ENCODE measurements at places on chromosomes 3 and 15. TPM values are rescaled to one million over a fixed set of nuclear protein-coding genes. Genes with fewer than 3 reads are reported as not detected.

- no peak for DNase-seq
Measured at GRCh38 chr3:29215948-29216347, 64.9 kb upstream of the RBMS3 start.

DNA sequence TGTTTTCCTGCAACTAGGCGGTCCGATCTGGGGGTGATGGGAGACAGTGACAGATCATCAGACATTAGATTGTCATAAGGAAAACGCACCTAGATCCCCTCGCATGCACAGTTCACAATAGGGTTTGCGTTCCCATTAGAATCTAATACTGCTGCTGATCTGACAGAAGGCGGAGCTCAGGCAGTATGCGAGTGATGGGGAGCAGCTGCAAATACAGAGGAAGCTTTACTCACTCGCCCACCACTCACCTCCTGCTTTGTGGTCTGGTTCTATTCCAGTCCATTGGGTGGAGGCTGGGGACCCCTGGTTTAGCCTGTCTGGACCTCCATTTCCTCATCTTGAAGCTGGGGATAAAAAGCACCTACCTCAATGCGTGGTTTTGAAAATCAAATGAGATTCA, 437.5 kb upstream of the PROK2 start:
- DNase-seq: no peak

DNA sequence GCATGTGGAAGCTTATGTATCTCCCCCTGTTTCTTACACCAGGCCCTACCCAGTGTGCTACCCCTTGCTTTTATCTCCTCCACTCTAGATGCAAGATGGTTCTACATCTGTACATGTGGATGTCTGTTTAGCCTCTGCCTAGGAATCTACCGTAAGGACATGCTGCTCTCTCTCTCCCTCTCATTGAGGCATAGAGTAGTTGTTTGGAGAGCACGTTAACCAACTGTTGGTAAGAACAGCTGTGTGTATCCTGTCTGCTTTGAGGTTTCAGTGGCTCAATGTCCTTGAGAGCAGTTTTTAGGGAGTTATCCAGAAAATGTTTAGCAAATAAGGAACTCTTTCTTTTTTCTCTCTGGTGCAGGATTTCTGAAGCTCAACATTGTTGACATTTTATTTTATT, 152.8 kb downstream of the DNAJB8 start:
- DNase-seq: no peak

DNA sequence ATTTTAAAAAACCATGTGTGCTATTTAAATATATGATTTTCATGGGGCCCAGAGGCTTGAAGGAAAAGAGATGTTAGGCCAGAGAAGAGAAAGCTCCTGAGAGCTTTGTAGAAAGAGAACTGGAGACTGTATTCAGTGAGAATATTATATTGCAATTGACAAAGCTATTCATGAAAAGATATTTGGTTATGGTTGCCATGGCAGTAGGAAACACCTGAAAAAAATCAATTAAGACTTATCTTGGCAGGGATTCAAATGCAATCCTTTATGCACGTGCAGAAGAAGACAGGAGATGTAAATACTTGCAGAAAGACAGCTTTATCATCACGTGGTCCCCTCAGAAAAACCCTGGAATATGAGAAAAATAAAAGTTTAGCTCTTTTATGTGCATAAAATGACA, 636.0 kb upstream of the TBL1XR1 start:
- no peak for DNase-seq

- DNase-seq: no peak
Measured at GRCh38 chr3:32725721-32726120, 40.7 kb downstream of the CNOT10 start.

GRCh38 chr3:29144361-29144760, 136.5 kb upstream of the RBMS3 start:
- DNase-seq: no peak

- DNase-seq: peak; percentile 12
Measured at GRCh38 chr15:42157381-42157780, 945 bp upstream of the PLA2G4F start.

DNA sequence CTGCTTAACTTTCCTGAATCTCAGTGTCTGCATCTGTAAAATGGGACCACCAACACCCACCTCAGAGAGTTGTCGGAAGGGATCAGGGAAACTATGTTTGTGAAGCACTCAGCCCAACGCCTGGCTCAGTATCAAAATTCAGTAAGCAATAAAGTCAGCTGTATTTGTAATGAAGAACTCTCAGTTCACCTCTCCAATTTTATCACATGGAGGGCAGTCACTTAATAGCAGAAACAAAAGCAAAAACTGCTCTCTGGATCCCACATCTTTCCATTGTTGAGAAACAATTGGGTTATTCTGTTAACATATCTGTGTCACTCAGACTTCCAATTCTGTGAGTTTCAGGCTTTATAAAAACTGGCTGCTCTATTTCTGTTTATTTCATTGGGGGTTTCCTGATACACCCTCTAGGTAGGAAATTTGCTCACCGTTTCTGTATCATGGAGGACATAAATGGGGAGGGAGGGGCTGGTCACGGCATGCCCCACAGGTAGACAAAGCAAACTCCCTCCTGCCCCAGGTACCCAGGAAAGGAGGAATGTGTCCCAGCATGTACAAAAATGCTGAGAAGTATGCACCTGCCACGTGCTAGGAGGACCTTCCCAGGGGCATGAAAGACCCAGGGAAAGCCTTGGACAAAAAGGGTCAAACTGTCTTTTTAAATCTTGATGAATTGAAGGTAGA, 81.4 kb upstream of the LMOD3 start:
- DNase-seq: no peak

DNA sequence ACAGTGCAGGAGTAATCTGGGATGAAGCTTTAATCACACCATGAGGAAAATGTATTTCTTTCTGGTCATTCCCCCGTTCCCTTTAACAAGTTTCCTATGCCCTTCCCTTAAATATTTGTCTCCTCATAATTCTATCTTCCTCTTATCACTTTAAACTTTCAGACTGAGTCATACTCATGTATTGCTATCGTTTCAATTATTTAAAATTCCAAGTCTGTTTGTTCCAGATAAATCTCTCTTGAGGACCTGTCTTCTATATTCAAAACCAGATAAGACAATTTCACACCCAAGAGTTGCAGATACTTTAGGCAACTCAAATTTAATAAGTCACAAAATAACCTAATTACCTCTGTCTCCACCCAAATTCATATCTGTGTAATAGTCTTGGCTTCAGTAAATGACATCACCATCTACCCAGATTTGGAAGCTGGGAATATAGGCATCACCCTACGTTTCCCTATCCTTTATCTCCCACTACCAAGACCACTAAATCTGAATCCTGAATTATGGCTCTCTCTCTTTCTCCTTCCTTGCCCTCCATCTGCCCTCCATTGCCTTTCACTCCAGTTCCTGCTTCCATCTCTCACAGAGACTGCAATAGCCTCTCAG, 220.1 kb downstream of the PYDC2 start:
- DNase-seq: no peak

DNA sequence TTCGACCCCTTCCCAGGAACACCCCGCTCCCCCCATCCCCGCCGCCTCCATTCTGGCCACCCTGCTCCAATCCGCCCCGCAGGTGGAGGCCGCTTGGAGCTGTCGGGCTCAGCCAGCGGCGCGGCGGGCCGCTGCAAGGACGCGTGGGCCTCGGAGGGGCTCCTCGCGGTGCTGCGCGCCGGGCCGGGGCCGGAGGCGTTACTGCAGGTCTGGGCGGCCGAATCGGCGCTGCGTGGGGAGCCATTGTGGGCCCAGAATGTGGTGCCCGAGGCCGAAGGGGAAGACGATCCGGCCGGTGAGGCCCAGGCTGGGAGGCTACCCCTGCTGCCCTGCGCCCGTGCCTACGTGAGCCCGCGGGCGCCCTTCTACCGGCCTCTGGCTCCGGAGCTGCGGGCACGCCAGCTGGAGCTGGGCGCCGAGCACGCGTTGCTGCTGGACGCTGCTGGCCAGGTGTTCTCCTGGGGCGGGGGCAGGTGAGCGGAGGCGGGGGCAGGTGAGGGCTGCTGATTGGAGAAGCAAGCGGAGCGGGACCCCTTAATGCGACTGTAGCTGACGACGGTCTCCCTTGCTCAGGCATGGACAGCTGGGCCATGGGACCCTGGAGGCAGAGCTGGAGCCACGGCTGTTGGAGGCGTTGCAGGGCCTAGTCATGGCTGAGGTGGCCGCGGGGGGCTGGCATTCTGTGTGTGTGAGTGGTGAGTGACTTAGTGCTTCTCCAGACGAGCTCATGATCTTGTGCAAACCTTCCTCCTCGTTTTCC, 2.5 kb downstream of the RCCD1 start:
- no peak for DNase-seq

- no peak for DNase-seq
Measured at GRCh38 chr3:5218815-5219214, 31.3 kb downstream of the EDEM1 start.

GRCh38 chr15:36415643-36416042, 163.8 kb upstream of the CDIN1 start:
- DNase-seq: no peak

GRCh38 chr3:120348065-120348990, 826 bp downstream of the LRRC58 start:
- DNase-seq: peak; percentile 75

DNA sequence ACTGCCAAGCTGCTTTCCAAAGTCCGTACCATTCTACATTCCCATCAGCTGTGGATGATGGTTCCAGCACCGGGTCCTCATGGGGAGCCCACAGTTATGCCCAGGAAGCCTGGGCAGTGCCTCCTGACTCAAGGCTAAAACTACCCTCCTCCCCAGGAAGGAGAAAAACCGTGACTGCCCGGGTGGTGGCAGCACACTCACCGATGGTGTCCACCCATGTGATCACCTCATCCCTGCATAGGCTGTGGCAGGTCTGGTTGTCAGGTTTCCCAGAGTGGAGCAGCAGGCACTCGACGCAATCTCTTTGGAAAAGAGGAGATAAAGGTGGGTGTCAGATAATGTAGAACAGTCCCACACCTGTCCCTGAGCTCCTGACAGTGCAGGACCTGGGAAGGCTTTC, 38.6 kb downstream of the UMPS start:
- DNase-seq: no peak

- no peak for DNase-seq
Measured at GRCh38 chr3:156412600-156412999, 142.3 kb downstream of the SSR3 start.

GRCh38 chr3:183944775-183945174, 60.1 kb upstream of the PARL start:
- DNase-seq: no peak

DNA sequence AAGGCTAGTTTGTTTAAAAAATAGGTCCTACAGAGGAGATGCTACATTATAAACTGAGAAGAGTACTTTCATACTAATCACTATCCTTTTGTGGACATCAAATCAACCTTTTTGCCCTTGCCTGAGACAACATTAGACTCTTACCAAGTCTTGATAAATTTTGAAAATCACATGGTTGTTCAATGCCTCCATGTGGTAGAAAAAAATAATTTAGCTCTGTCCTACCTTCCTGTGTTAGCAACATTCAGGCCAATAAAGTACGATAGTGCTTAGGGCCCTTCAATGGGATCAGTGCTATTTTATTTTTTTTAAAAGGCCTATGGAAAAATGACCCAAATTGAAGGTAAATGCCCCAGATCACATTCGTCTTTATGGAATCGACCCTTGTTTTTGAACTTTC, 5.0 kb upstream of the UBE2E1 start:
- DNase-seq: no peak

DNA sequence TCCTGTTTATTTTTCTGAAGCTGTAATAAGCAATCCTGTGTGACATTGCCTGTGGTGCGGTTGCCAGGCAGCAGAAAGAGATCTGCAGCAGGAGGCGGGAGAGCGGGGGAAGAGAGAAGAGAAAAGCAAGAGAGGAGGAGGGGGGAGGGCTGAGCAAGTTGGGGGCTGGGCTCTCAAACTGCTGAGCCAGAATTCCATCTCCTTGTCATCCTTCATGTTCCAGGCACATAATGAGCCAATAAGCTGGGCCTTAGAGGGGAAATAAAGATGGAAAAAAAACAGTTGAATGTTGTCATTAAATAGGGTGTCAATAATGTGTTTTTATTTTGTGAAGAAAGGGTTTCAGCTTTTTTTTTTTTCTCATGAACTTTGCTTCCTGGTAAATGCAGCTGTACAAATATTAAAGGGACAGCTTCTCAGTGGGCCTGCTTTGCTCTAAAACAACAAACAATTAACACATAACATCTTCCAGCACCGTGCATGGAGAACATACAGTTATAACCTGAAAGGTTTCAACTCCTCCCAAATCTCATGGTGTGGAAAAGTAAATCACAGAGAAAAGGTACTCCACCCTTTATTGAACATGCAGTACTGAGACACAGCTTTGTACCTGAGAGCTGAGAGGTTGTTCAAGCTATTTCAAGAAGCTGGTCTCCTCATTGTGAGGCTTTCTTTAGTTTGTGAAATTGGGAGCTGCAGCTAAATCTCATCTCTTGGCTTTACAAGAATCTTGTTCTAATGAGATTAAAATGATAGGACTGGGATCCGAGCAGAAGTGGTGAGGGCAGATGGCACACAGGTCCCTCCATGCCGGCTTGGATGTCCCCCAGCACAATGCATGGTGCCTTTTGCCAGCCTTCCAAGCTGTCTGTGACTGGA, 451.1 kb upstream of the KCNMB2 start:
- DNase-seq: peak; percentile 90

SERPINI1 gene
- total RNA-seq: 10.5 TPM

ALPK3 gene
- 190 TPM for total RNA-seq

TJP1 gene
- total RNA-seq: 138 TPM

SLC24A5 gene
- not detected for total RNA-seq

CCDC191 gene
- total RNA-seq: 1.2 TPM

GOLGA8S gene
- 1.1 TPM for total RNA-seq

PIGZ gene
- 5.9 TPM for total RNA-seq

CKMT1B gene
- total RNA-seq: not detected

TUSC7 gene
- not detected for total RNA-seq

ADGRG7 gene
- 0.13 TPM for total RNA-seq

CTNNB1 gene
- total RNA-seq: 171 TPM
